ENCODE measurements at places on chromosomes 1 and 21.
A peak's percentile ranks its signal among the peaks of the same experiment; 100 is the strongest.

GRCh38 chr1:2230781-2231531 is 2.8 kb downstream of the SKI start:
- peak; percentile 65 for DNase-seq

DNA sequence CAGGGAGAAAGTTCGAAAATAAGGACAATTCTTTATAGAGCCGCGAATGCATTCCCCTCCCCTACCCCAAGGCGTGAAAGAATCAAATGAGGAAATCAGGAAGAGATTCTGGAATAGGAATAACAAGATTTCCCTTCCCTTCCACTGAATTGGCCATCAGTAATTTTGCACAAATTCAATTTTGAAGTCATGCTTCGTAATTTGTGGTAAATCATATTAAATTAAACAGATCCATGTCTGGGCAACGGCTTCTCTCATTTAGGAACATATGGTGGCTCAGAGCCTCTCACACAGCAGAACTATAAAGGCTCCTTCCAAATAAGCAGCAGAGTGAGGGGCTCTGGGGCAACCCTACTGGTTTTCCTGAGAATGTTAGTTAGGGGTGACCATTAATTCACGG is 152.9 kb downstream of the CLIC6 start:
- DNase-seq: no peak

DNA sequence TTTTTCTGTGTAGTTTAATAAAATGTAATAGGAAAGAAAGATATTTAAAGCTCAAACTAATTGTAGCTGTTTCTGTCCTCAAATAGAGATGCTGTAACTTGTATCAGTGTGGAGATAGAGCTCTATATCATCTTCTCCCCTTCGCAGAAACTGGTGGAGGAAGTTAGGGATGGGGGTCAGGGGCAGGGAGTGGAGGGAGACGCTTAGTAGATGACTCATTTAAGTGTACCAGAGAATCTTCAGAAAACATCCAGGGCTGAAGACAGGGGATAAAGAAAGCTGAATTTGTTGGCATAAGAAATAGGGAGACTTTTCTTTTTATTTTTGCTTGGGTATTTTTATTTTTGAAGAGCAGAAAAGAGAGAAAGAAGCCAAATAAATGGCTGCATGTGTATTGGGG is 282.6 kb upstream of the DPYD start:
- no peak for DNase-seq

- no peak for DNase-seq
Observed at GRCh38 chr1:193569983-193570269, 383.5 kb upstream of the B3GALT2 start.

GRCh38 chr1:183841550-183841949 is 36.6 kb downstream of the RGL1 start:
- DNase-seq: no peak

- DNase-seq: peak; percentile 8
Observed at GRCh38 chr1:173255214-173255813, 48.2 kb upstream of the TNFSF4 start.

GRCh38 chr1:232319518-232320210 is 310.3 kb downstream of the SIPA1L2 start:
- no peak for DNase-seq

DNA sequence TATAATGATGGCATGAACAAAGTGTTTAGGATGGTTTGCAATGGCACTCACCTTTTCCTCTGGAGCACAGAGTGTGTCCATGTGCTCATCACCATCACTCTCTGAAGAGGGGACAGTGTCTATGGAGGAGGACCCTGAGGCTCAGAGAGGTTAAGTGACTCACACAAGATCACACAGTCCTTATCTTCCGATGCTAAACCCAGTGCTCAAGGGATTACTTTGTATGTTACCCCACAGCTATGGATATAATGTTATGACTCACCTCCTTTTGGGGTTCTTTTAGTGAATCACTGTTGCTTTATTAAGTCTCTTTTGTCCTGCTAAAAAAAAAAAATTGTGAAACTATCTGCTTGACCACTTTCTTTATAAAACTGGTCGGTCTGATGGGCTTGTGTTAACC is 67.6 kb downstream of the TENT5C start:
- no peak for DNase-seq

- peak; percentile 32 for DNase-seq
Observed at GRCh38 chr1:203627851-203628200, 1.2 kb downstream of the ATP2B4 start.

GRCh38 chr1:12764016-12764415 is 9.5 kb upstream of the PRAMEF12 start:
- DNase-seq: no peak

- DNase-seq: no peak
Observed at GRCh38 chr1:110643879-110644472, 30.8 kb downstream of the KCNA3 start.

Data from CD4-positive, alpha-beta T cell treated with Interleukin-4 for 1 hour (primary cell).